ENCODE measurements at places on chromosomes 16 and 17. TPM values are rescaled to one million over a fixed set of nuclear protein-coding genes. Genes with fewer than 3 reads are reported as not detected.

SDR42E2 gene
- 0.07 TPM for polyA plus RNA-seq

KRT24 gene
- not detected for polyA plus RNA-seq

PPP1R27 gene
- polyA plus RNA-seq = 24.1 TPM

SHCBP1 gene
- polyA plus RNA-seq = 9.0 TPM

- no peak for DNase-seq
Measured at GRCh38 chr17:78988152-78988551, 8.4 kb upstream of the LGALS3BP start.

GRCh38 chr16:48864055-48864454, 254.1 kb upstream of the N4BP1 start:
- no peak for DNase-seq

GRCh38 chr16:84741340-84741830, 41.6 kb downstream of the USP10 start:
- DNase-seq = peak; percentile 38

- no peak for DNase-seq
Measured at GRCh38 chr16:49923411-49923810, 67.5 kb upstream of the ZNF423 start.

GRCh38 chr17:64155751-64156544, 26.0 kb upstream of the ERN1 start:
- peak; percentile 83 for DNase-seq

- no peak for DNase-seq
Measured at GRCh38 chr17:79851461-79851817, 12.2 kb upstream of the CBX4 start.

- DNase-seq = no peak
Measured at GRCh38 chr16:3274490-3274889, 8.8 kb upstream of the ZNF263 start.

DNA sequence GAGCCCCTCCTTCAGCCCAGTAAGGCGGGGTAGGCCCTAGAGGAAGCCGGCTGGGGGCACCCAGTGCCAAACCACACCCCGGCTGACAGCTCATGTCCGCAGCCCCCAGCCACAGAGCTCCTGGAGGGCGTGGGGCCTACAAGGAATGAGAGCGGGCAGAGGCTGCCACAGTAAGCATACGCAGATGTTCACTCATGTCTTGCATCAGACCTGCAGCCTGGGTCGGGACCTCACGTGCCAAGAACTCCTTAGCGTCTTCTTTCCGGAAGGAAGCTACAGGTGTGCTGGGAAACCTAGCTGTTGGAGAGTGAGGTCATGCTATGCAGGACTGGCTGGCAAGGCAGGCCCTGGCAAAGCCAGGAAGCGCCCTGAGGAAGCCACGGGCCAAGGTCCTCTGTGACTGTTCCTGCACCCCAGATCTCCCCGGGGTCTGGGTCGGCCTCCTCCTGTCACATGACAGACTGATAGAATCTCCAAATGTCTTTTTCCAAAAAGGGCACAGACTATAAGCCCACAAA, 1.6 kb downstream of the ZNF598 start:
- DNase-seq = no peak

DNA sequence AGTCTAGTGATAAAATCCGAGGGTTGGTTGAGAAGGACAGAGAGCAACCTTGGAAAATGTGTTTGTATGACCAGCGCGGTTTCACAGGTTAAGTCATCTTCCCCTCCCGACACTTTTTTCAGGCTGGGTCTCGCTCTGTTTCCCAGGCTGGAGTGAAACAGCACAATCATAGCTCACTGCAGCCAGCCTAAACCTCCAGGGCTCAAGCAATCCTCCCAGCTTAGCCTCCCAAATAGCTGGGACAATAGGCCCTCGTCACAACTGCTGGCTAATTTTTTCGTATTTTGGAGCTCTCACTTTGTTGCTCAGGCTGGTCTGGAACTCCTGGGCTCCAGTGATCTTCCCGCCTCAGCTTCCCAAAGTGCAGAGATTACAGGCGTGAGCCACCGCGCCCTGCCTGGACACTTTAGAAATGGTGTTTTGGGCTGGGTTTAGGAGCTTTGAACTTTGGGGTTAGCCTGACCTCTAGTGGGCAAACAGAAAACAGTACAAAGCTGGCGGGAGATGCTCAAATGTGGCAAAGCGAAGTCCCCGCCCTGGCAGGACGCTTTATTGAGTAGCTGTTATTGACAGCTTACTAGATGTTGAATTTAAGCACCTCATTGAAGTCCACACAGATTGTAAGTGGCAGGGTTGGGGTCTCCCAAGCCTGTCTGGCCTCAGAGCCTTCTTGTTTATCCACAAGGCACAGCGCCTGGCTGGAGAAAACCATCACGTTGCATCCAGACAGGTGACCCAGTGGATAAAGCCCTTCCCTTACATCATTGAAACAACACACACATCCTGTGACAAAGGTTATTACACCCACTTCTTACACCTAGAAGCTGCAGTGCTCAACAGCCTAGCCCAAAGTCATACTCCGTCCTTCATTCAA, 34.7 kb upstream of the RBBP6 start:
- DNase-seq = peak; percentile 56

- DNase-seq = no peak
Measured at GRCh38 chr16:86366481-86366880, 143.8 kb upstream of the FOXF1 start.

DNA sequence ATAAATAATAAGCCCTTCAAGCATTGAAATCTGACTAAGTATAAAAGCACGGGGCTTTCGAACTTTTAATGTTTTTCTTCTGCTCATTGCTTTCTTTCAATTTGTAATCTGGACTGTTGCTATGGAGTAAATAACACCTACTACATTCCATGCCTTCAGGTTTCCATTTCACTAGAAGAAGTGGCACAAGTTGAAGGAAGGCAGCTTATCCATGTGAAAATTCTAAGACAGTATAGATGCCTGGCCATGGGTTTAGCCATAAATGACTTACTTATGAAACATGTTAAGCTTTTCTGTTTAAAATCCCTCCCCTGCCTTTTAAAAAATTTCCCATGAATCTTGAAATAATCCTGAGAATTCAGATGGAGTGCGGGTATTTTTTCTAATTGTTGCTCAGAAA, 30.6 kb downstream of the KCNJ16 start:
- no peak for DNase-seq

DNA sequence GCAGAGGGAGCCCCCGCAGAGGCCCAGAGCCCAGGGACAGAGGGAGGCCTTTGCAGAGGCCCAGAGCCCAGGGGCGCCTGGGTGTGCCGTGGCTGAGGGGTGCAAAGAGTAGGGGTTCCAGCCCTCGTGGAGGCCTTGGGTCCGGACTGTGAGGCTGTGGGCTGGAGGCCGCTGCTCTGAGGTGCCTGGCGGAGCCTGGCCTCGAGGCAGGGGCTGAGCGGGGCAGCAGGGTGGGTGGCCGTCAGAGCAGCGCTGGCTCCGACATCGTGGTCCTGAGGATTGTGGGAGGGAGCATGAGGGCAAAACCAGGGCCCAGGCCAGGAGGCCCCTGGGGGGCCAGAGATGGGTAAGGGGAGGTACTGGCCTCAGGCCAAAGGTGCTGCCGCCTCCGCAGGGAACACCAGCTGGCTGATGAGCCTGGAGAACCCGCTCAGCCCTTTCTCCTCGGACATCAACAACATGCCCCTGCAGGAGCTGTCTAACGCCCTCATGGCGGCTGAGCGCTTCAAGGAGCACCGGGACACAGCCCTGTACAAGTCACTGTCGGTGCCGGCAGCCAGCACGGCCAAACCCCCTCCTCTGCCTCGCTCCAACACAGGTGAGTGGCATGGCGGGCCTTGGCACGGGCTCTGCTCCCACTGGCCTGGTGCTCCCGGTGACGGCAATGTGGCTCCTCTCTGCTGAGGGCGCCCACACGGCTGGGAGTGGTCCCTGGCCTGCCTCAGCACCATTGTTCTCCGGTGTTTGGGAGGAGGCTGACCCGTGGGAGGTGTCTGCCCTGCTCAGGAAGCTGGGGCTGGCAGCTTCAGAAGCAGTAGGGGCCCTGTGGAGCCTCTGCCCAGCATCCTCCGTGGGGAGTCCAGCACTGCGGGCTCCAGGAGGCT, 33.7 kb downstream of the TSC2 start:
- no peak for DNase-seq

All from muscle of arm (tissue), 14 donors.